GM12891 (cell line): ENCODE measurements at places on chromosomes 13 and 19.

DNA sequence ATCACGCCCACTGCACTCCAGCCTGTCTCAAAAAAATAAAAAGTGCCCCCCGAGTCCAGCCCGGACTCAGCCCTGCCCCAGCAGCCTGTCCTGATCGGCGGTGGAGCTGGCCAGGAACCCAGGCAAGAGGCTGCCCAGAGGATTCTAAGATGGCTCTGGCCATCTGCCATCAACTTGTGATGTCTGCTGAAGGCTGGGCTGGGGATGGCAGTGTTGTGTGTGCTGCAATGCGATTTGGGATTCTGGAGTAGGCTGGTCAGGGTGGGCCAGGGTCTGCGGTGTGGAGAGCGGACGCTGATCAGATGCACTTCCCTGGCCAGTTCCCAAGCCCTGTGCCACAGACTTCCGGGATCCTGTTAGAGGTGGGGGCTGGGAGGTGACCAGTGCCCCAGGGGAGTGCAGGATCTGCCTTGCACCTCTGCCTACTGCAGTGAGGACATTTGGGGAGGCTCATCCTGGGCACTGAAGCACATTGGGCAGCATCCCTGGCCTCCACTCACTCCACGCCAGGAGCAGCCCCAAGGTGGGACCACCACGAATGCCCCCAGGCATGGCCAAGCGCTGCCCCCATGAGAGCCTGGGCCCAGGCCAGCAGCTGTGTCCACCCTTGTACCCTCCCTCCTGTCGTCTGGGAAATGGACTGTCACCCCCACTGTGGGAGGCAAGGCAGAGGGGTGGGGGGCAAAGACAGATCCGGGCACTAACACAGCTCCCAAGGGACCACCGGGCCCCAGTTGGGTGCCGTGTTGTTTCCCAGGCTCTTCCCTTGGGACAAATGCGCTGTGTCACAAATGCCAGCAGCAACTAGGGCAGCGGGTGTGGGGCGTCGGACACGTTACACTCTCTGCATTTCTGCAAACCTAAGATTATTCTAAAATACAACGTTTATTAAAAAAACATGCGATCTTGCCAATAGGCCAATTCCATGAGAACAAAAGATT, 3.4 kb upstream of the TBXA2R start:
- DNase-seq: no peak

DNA sequence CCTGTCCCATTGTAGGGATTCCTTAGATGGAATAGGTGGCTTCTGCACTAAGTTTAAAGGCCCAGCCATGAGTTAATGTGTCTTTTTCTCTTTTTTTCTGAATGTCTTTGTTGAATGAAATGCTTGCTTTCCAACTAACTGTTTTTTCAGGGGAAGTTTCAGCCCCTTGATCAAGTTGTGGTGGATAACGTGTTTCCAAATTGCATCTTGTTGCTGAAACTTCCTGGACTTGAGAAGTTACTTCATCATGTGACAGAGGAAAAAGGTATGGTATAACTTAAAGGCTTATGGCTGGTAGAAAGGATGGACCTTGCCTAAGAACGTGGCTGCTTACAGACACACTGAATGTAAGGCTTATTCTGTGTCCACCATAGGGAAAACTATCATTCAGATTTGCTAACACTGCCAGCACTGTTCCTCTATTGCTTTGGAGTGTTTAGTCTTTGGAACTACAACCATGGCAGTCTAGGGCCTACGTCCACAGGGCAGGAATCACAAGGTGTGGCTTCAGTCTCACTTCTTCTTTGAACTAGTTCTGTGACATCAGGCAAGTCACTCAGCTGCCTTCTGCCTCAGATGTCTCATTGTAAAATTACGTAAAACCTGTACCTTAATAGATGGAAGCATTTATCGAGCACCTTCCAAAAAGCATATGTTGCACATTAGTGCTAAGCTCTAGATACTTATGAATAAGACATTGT, 25.3 kb downstream of the RNASEH2B start:
- DNase-seq: no peak

- no peak for DNase-seq
These were observed 130.9 kb downstream of the DIAPH3 start for GRCh38 chr13:60032851-60033250.

GRCh38 chr13:80038371-80038770, 302.6 kb downstream of the SPRY2 start:
- no peak for DNase-seq

- no peak for DNase-seq
These were observed 35.2 kb downstream of the PIP5K1C start for GRCh38 chr19:3664879-3665642.

GRCh38 chr13:114062754-114063153, 69.7 kb downstream of the RASA3 start:
- DNase-seq: no peak

- no peak for DNase-seq
These were observed 64.1 kb downstream of the TPT1 start for GRCh38 chr13:45276913-45277312.

- DNase-seq: no peak
These were observed 1.0 kb upstream of the LGALS7 start for GRCh38 chr19:38774181-38774950.

DNA sequence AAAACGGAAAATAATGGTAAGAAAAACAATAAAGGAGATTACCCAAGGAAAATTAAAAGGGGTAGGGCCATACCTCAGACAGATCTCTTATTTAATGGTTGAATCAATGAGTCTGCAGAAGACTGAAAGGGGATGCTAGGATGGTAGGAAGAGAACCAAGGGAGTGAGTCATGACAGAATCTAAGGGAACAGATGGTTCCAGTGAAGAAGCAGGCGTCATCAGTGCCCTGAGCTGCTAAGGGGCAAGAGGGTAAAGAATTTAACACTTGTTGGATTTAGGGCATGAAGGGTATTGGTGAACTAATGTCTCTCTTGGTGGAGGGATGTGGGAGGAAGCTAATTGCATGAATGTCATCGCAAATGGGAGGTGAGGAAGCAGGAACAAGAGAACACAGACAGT, 329.2 kb upstream of the TSHZ3 start:
- DNase-seq: no peak

- no peak for DNase-seq
These were observed 225.6 kb downstream of the RAP2A start for GRCh38 chr13:97659602-97660001.

- no peak for DNase-seq
These were observed 135.7 kb downstream of the MIPEP start for GRCh38 chr13:23753458-23753857.

GRCh38 chr13:106331116-106331515, 204.3 kb downstream of the EFNB2 start:
- DNase-seq: no peak

GRCh38 chr19:7461841-7462629, 26.8 kb downstream of the PEX11G start:
- DNase-seq: no peak

DNA sequence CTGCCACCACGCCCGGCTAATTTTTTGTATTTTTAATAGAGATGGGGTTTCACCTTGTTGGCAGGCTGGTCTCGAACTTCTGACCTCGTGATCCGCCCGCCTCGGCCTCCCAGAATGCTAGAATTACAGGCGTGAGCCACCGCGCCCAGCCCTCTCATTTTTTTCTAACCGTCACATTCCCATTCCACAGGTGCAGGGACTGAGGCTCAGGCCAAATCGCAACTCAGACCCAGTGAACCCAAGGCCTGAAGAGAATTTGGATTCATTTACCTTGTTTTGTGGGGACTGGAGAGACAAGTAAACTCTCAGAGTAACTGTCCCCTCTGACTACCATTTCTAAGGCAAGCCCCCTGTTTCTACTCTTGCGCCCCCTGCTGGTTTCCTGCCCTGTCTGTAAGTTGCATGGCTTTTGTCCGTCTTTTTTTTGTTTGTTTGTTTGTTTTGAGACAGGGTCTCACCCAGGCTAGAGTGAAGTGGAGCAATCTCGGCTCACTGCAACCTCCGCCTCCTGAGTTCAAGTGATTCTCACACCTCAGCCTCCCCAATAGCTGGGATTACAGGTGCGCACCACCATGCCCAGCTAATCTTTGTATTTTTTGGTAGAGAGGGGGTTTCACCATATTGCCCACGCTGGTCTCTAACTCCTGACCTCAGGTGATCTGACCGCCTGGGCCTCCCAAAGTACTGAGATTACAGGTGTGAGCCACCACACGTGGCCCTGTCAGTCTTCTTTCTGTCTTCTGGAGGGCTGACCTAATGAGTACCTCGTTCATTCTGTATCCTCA, 2.3 kb upstream of the STRN4 start:
- DNase-seq: no peak

GRCh38 chr13:59356607-59357006, 807.1 kb downstream of the DIAPH3 start:
- no peak for DNase-seq

DNA sequence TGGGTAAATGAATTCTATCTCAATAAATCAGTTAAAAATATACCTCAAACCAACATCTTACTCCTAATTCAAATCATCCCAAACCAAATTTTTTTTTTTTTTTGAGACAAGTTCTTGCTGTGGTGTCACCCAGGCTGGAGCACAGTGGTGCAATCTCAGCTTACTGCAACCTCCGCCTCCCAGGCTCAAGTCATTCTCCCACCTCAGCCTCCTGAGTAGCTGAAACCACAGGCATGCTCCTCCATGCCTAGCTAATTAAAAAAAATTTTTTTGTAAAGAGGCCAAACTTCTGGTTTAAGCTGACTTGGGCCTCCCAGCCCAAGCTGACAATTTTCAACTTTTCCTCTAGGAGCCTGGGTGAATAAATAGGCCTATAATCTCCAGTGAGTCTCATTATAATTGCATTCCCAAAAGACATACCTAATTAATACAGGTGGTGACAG, 22.1 kb upstream of the OLFM2 start:
- DNase-seq: no peak

GRCh38 chr13:99433543-99434075, 67.7 kb upstream of the TM9SF2 start:
- no peak for DNase-seq

DNA sequence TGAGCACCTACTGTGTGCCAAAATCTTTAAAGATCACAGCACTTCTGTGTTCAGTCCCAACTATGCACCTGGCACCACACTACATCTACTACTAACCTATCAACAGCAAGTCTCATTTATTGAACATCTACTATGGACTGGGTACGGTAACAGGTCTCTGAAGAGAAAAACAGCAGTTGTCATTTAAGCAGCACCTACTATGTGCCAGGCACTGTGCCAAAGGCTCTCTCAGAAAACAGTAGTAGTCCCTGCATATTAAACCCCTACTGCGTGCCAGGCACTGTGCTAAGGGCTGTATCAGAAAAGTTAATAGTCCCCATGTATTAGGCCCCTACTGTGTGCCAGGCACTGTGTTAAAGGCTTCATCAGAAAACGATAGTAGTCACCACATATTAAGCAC, 106.2 kb downstream of the PTPRS start:
- no peak for DNase-seq

- DNase-seq: no peak
These were observed 56.1 kb upstream of the MCF2L start for GRCh38 chr13:112912726-112913440.

DNA sequence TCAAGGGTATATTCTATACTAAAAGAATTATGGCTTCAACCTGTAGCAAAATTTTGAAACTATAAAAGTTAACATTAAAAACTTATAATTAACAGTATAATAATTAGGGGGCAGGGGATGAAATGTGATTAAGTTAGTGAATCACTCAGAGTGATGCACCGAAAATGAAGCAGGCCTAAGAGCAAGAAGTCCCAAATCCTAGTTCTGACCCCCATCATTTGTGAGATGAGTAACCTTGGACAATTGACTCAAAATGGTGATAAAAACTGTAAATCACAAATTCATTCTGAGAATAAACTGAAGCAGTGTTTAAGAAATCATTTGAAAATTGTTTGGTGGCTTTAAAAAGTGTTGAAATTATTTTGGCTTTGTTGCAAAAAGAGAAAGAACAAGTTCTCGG, 56.8 kb downstream of the KLF12 start:
- no peak for DNase-seq

DNA sequence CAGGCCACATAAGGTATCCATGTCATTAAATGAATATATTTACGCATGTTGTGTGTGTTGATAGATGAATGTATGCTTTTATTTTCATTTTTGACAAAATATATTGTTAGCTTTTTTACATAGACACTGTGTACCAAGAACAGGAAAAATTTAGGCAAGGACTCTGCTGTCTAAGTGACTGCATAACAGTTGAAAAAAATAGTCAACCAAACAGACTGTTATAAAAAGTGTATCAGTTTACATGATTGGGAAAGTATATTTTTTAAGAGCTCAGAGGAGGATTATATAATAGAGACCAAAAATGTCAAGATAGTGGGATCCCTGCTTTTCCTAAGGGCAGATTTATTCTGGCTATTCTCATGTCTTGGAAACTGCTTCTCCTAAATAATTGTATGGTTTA, 858.0 kb downstream of the SLITRK1 start:
- DNase-seq: no peak

DNA sequence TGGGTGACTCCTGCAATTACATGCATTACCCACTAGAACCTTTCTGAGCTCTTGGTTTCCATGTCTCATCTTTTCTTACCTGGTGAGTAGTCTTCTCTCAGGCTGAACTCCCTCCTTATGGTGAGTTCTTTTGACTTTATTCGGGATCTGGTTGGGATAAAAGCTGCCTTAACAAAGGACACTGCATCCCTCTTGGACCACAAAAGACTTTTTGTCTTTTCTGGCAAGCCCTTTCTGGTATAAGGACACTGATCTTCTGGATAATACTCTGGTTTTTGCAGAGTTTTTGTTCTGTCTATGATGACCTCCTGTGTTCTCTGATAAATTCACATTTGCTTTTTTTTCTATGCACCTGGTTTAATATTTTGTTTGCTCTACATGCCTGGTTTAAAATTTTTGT, 66.7 kb downstream of the SLITRK1 start:
- DNase-seq: no peak

- DNase-seq: no peak
These were observed 8.1 kb upstream of the IPO5 start for GRCh38 chr13:97945342-97945741.

GRCh38 chr13:50794226-50794625, 49.3 kb downstream of the DLEU7 start:
- DNase-seq: no peak

- peak; percentile 42 for DNase-seq
These were observed at the start of gene ALOX5AP for GRCh38 chr13:30735025-30735871. TSS of gene ALOX5AP (plus strand) at chr13:30735543. CDS start at chr13:30735606, 63 bp downstream.
